ENCODE measurements at places on chromosomes 12 and 14. TPM values are rescaled to one million over a fixed set of nuclear protein-coding genes. Genes with fewer than 3 reads are reported as not detected.

Gene MMP17
- total RNA-seq = 0.40 TPM

Gene ANKRD33
- total RNA-seq = not detected

Gene CLEC1B
- total RNA-seq = 0.20 TPM

Gene SLC35F4
- 0.07 TPM for total RNA-seq

Gene STAC3
- total RNA-seq = 0.23 TPM

Gene WNT1
- total RNA-seq = not detected

Gene TAS2R19
- total RNA-seq = 7.4 TPM

Gene FLRT2
- 48.0 TPM for total RNA-seq

Gene ITPK1
- 66.7 TPM for total RNA-seq

Gene A2ML1
- 1.1 TPM for total RNA-seq

Gene SMIM41
- total RNA-seq = not detected

Gene FANCM
- 5.4 TPM for total RNA-seq

Gene PTPN11
- 115 TPM for total RNA-seq

Gene OR11G2
- not detected for total RNA-seq

Gene OVCH1
- total RNA-seq = 0.53 TPM

Gene SLC39A5
- 187 TPM for total RNA-seq

Gene PRICKLE1
- 25.9 TPM for total RNA-seq

Gene BHLHE41
- 2.4 TPM for total RNA-seq

Gene C12orf76
- total RNA-seq = 24.6 TPM

Gene INSM2
- not detected for total RNA-seq

Gene NID2
- 52.8 TPM for total RNA-seq
